ENCODE measurements at places on chromosomes 13 and 19.

DNA sequence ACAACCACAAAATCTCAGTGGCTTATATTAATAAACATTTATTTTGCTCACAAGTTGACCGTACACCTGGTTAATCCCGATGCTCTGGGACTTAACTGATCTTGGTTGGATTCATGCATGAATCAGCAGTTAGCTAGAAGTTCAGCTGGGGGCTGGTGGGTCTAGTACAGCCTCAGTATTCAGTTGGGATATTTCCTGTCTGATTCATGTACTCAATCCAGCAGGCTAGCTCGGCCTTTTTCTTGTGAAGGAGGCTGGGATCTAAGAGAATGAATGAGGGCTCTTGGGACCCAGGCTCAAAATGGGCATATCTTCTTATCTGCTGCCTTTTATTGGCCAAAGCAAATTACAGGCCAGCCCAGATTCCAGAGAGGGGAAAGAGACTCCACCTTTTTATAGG, 178.8 kb downstream of the KCTD12 start:
- DNase-seq: no peak

DNA sequence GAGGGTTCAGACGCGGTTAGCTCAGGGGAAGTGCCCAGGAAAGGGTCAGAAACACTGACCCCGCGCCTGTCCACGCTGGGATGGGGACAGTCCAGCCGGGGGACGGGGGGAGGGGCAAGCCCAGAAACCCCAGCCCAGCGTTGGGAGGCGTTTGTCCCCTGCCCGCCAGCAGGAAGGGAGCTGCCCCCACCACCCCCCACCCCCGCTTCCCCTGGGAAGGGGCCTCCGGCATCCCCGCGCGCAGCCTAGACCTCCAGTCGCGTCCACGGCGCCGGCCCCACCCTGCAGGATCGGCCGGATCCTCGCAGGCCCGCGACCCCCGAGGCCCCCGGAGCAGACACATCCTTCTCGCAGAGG, 277 bp downstream of the GIPC1 start:
- DNase-seq: no peak

DNA sequence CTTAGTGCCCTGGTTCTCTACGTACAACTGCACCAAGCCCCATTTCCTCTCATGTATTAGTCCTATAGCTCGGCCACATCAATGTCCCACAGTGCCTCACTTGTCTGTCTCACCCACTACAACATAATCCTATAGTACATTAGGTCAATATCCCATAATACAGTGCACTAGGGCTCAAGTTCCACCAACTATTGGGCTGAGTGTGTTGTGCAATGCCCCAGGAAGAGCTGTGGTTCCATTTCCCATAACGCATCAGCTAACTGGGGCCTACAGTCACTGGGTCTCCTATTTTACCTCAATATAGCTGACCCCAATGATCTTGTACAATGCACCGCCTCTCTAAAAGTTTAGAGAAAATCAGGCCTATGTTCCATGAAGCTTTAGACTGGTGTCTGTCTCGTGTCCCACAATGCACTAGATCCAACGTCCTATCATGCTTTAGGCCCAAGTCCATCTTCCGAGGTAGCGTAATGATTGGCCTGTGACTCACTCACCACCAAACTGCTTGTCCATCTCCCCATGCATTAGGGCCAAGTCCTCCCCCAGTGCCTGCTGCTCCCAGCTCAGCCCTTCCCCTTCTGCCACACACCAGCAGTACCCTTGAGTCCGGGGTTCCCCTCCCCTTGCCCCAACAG, 21.8 kb downstream of the TSKS start:
- no peak for DNase-seq

- no peak for DNase-seq
Measured at GRCh38 chr13:102461302-102461701, 59.5 kb upstream of the FGF14 start.

DNA sequence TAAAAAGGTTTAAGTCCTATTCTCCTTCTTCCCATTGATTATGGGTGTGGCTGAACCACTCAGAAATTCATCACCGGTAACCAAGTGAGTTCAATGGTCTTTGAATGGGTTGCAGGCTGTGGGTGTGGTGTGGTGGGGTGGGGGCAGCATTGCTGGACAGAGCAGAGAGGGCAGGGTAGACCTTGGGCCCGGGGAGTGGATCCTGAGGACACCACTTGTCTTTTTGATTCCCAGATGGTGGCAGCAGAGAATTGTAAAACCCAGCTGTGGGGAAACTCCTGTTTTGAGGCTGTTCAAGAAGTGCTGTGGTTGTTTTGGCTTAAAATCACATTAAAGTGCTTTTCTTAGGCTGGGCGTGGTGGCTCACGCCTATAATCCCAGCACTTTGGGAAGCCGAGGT, 45.8 kb upstream of the RGCC start:
- DNase-seq: no peak

DNA sequence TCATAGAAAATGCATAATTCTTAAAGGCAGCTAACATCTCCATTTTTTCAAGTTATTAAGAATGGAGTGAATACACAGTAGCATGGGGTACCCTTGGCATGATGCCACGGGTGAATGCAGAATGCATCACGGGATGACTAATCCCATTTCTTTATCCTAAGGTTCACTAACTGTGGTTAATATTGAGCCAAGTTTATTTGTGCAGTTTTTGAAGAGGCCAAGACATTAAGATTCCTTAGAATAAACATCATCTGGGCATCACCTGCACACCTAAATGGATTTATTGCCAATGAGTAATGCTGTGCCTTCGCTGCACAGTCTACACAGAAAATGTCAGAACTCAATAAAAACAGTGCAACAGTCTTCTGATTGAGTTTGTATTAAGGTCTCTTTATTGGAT, 333.1 kb downstream of the GPC6 start:
- no peak for DNase-seq

DNA sequence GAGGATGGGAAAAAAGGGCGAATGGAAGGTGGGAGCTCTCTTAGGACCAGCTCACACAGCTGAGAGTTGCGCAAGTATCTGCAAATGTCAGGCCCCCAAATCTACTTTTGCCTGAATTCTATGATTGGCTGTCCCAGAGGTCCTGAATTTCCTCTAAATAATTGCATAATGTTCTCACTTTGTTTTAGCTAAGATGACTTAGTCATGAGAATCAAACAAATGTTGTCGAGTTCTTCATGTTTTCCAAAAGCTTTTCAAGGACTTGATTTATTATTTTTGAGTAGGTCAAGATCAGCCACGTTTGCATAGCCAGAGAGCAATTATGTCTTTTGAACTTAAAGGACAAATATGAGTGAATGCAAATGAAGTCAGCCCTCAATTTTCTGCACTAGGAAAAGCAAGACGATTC, 246.6 kb upstream of the MAB21L1 start:
- DNase-seq: no peak

- DNase-seq: no peak
Measured at GRCh38 chr13:30466358-30466714, 600 bp upstream of the HMGB1 start.

DNA sequence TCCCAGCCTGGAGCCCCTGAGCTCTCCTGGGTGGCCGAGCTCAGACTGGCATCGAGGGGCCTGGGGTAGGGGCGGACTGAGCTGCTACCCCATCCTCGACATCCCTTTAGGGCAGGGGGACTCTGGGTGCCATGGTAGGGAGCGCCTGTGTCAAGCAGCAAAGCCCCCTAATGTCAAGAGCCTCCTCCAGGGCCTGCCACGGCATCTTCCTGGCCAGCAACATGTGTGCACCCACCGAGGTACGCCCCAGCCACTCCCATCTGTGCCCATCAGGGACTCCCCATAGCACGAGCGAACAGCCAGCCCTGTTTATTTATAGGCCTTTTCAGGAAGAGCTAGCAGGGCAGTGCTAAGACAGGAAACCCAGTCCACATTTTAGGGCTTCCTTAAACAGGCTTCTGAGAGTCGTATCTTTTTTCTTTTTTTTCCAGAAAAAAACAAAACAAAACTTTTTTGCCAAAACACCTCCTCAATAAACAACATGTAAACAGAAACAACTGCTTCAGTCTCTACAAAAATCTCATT, 14.3 kb downstream of the LRP3 start:
- no peak for DNase-seq

GRCh38 chr19:38869160-38869835, 8.8 kb downstream of the RINL start:
- DNase-seq: no peak

DNA sequence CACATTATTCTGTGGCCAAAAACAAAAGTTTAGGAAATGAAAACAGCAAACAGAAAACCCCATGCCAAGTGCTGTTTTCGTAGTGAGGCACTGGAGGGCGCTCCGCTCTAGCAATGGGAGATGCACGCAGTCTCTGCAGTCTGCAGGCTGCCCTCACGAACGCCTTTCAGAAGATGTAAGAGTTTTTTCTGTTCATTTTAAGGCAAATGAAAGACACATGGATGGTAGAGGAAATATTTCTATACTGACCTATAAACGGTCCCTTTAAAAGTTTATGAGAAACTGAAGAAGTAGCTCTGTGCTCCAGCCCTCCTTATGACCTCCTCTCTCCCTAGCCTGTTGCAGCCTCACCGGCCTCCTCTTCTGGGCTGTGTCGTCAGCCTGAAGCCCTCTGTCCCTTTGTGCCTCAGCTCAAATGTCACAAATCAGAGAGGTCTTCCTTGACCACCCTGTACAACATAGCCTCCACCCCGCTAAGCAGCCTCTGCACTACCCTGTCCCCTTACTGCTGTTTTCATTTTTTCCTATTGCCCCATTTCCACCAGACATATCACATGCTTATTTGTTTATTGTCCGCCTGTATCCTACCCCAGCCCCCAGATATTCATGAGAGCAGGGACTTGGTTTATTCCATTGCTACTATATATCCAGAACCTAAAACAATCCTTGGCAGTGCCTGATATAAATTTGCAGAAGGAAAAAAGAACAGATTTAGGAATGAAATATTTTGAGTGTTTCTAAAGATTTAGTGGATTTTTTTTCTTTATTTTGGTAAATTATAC, 116.4 kb downstream of the TM9SF2 start:
- DNase-seq: no peak

DNA sequence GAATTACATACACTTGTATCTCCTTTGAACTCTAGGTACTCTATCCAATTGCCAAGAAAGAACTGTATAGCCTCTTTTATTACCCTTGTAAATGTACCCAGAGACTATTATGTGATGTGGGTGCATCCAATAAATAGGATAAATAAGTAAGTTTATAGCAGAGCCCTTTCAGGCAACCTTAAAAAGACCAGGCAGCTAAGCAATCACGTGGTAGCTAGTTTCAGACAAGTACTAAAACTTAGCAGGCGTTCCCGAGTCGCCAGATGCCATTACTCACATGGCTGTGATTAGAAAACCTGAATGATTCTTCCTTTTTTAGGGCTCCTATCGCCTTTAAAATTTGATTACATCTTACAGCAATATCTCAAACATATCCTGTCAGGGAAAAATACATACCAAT, 1303.0 kb downstream of the EFNB2 start:
- no peak for DNase-seq

GRCh38 chr13:94006296-94006695, 473.2 kb downstream of the DCT start:
- DNase-seq: no peak

DNA sequence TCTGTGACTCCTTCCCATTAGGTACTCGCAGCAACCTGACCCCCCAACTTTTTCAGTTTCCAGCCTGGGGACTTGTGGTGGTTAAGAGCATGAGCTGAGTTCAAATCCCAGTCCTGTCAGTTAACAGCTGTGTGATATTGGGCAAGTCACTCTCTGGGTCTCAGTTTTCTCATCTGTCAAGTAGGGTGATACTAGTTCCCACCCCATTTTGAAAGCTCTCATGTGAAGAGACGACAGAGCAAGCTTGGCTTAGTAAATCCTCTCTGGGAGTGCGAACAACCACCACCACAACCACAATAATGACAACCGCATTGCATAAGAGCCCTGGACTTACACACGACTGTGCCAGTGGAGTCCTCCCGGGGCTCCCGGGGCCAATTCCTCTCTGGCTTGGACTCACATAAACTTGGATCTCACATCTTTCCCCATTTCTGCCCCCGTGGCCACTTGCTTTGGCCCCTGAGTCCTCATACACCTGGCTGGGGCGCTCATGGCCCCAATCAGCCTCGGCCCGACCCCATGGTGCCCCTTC, 454 bp downstream of the BLVRB start:
- DNase-seq: no peak

GRCh38 chr13:109154146-109154545, 524.7 kb downstream of the MYO16 start:
- DNase-seq: no peak

DNA sequence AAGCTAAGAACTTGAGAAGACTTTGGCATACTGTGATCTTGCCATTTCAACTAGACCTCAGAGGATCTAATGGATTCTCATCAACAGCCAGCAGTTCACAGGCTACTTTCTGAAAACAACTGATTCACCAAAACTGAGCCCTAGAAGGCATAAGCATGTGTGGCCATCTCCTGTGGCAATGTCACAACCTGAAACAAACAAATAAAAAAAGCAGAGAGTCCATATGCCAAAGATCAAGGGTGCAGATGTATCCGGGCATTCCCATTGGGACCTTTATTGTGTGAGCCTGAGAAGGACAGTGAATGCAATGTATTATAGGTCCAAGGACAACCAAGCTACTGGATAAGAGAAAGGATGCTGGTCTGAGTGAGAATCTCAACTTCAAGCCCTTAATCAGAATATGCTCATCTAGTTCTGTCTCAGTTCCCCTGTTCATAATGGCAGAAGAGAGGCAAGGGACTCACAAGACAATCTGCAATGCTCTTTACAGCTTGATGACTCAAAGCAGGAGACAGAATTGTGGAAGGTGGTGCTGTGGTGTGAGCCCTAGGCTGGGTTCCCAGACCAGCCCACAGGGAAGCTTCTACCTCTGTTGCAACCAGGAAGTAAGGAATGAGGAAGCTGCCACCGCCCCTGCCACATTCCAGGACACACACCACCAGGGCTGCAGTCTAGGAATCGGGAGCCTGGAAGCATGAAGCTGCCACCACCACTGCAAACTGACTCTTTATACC, 133.7 kb downstream of the RAP2A start:
- no peak for DNase-seq

GRCh38 chr19:38055655-38056521, 148.9 kb downstream of the SIPA1L3 start:
- DNase-seq: no peak

DNA sequence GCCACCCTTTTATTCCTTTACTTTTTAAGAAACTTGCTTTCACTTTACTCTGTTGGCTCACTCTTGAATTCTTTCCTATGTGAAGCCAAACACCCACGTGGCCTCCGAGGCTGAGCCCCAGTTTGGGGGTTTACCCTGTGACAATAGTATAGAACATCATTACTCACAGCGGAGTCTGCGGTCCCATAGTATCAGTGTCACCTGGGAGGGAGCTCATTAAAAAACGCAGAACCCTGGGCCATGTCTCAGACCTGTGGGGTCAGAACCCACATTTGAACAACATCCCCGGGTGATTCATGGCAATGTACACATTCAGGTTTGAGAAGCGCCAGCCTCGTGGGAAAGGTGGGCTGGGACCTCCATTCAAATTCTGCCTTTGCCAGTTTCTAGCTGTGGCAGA, 36.0 kb upstream of the UBL3 start:
- DNase-seq: no peak

Data from forelimb muscle (tissue), 1 donor.